ENCODE measurements at places on chromosomes 13 and 19.

DNA sequence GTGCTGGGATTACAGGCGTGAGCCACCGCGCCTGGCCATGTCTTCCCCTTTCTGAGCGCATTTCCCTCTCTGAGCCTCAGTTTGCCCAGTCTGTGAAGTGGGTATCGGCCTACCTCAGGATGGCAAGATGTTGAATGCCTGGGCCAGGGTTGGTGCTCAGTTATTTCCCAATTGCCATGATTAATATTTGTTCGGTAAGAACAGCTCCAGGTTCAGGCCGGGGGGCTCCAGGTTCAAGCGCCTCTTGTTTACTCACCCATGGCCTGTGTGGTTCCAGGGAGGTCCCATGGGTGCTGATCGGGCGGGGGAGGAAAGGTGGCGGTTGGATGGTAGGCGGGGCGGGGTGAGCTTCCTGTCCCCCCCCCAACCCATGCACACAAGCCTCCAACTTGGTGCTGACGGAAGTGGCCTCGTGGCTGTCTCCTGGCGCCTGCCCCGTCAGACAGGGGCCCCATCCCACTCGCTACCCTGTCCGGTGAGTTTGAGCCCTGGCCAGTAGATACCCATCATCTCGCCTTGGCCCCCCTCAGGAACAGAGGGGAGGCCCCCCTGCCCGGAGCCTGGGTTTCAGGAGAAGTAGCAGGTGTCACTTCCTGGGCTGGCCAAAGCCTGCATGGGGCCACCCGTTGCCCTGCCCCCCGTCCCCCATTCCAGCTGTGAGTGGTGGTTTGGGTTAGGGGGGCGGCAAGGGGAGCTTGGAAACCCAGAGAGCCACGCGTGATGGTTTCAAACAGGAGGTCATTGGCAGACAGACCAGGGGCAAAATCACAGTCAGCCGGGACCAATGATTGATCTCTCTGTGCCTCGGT is at the start of gene FCHO1:
TSS of gene FCHO1 (plus strand) at position 375 of the 809 bp plus-strand sequence. CDS start 3,688 bp downstream, outside the sequence.
- peak; percentile 84 for DNase-seq

GRCh38 chr19:40717880-40718773 is 1.2 kb downstream of the ITPKC start:
- no peak for DNase-seq

DNA sequence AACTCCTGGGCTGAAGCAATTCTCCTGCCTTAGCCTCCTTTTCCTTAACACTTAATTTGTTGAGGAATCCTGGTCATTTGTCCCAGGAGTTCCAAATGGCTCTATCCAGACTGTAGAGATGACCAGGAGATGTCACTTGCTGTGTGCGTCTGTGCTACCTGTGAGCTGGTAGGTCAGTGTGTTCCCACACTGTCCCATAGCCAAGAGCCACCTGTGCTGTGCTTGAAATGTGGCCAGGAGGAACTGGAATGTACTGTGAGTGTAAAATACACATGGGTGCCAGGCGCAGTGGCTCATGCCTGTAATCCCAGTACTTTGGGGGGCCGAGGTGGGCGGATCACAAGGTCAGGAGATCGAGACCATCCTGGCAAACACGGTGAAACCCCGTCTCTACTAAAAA is 29.4 kb upstream of the KDM4B start:
- DNase-seq = no peak

DNA sequence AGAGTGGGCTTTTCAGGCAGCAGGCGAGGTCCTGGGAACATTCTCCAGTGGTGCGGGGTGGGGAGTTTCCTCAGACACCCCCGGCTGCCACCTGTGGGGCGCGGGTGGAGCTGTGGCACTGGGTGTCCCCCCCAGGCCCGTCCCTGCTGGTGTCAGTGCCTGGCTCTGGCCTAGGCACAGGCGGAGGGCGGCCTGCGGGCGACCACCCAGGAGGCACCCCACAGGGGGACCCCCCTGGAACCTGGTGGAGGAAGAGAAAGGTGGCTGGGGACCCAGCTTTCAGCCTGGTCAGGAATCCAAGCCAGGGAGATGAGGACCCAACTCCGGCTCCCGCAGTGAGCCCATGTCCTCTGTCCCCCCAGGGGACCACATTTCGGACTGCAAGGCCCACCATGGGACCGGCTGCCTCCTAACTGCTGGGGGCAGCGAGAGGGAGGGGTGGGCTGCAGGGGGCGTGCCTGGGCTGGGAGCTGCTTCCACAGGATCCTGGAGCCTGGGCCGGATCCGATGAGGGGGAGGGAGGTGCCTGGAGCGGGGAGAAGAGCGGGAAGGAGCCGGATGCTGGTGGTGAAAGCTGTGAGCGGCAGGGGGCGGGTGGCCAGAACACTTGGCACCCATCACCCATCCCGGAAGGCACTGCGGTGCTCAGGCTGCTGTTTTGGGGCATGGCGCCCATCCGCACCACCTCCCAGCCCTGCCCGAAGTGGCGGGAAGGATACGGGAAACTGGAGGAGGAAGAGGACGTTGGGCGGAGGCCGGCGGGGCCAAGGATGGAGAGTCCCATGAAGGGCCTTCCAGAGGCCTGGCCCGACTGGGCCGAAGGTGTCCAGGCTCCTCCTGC is 5.5 kb upstream of the CTXN1 start:
- DNase-seq = no peak

- no peak for DNase-seq
Measured at GRCh38 chr13:24663586-24663985, 16.6 kb upstream of the ATP12A start.

GRCh38 chr13:60838581-60838980 is 441.6 kb downstream of the TDRD3 start:
- DNase-seq = no peak

GRCh38 chr13:66977161-66977560 is 253.0 kb downstream of the PCDH9 start:
- DNase-seq = no peak

GRCh38 chr19:1110809-1111640 is 7.2 kb downstream of the GPX4 start:
- no peak for DNase-seq

GRCh38 chr13:85283408-85283807 is 515.8 kb downstream of the SLITRK6 start:
- no peak for DNase-seq

DNA sequence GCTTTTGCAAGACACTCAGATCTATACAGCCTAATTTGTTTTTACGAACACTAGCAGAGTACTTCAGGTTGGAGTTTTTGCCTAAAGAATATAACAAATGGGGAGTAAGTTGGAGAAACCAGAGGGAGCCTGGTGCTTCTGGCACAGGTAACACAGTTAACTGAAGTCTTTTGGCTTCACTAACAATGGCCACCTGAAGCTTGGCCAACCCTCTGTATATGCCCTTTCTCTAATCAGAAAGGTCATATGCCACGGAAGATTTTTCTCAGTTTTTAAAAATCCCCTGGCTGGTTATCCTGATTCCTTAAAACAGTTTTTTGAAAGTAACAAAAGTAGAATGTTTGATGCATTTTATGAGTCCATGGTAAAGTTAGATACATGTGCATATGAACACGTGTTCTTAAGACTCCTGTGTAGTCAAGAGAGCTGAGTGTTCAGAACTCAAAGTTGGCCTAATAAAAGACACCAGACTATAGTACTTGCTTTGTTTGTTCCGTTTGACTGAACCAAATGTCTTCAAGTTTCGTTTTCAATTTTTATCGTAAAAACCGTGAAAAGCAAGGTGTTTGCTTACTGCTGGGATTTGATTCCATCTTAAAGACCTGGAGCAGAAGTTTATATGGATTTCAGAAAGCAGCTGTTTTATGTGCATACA is 137.5 kb downstream of the KCNRG start:
- DNase-seq = no peak

DNA sequence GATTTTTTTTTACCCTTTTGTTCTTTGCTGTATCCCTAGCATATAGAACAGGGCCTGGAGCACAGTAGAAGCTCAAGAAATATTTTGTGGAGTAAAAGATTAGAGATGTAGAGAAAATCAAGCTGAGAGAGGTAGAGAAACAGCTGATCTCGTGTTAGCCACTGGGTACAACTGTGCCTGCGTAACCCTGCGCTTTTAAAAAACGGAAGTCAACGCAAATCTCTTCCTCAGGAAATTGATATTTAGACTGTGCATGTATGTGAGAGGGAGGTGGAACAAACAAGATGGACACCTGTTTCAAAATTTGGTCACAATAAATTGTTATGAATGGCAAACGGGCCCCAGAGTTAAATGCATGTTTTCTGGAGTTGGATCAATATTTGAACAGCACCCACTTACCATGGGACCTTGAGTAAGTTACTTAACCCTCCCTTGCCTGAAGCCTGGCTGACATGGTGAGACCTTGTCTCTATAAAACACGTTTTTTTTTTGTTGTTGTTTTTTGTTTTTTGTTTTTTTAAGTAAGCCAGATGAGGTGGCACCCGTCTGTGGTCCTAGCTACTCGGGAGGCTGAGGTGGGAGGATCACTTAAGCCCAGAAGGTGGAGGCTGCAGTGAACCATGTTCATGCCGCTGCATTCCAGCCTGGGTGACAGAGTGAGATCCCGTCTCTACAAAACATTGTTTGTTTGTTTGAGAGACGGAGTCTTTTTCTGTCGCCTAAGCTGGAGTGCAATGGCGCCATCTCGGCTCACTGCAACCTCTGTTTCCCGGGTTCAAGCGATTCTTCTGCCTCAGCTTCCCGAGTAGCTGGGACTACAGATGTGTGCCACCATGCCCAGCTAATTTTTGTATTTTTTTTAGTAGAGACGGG is 3.3 kb upstream of the EPOR start:
- DNase-seq = no peak

DNA sequence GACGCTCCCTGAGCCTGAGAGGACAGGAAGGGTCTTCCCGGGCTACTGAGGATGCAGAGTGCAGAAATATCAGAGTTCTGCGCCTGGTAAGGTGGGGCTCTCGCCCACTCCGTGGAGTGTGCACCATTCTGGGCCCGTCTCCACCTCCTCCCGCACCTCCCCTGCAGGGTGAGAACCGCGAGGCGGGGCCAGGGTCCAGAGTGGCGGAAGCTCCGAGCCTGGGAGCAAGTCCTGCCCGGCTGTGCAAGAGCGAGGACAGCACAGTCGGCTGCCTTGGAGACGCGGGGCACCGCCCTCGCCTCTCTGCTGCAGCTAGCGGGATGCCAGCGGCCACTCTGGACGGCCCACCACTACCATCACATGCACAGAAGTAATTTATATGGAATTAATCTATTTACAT is 2304.4 kb downstream of the PCDH9 start:
- no peak for DNase-seq

DNA sequence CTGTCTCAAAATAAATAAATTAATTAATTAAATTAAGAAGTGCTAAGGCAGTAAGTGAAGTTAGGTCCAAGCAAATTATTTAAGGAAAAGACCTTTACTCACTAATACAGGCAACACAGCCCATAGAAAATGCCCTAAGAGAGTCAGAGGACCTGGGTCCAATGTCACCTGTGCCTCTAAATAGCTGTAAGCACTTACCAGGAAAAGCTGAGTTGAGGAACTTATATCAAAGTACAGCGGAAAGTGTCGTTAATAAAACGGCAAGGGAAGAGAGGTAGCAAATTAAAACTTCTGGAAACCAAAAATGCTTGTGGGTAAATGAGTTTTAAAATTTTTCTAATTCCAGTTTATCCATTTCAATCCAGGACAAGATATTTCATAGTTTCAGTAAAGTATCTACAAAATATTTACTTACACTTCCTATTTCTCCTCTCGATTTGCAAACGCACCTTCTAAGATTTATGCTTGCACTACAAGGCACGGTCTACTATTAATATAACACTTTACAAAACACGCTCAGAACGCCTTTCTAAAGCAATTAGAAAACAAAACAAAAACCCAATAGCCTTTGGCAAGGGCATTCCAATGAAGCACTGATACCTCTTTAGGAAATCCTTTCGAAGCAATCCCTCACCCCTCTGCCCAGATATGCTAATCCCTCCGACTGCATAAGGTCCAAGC is 963 bp downstream of the VPS36 start:
- DNase-seq = no peak

DNA sequence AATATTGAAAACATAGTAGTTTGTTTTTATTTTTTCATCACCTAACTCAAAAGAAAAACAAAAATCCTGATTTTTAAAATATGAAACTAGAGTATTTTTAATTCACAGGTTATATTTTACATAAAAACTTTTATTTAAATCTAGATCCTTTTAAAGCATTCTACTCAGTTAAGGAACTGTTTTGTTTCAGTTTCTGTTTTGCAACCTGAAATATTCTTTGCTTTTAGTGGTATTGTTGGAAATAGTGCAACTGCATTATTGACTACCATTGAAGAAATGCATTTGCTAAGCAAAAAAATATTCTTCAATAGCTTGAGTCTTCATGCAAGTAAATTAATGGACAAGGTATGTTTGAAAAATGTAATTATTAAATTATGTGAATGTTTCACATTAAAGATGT is 43.8 kb downstream of the COG6 start:
- no peak for DNase-seq
